Stimulated activated CD8-positive, alpha-beta memory T cell treated with anti-CD3 and anti-CD28 coated beads, Interleukin-15, amount 100 ng/mL, for 1 hour (primary cell): ENCODE measurements at places on chromosomes 2 and 18.

GRCh38 chr2:31980674-31981356, 30.0 kb downstream of the MEMO1 start:
- no peak for DNase-seq

DNA sequence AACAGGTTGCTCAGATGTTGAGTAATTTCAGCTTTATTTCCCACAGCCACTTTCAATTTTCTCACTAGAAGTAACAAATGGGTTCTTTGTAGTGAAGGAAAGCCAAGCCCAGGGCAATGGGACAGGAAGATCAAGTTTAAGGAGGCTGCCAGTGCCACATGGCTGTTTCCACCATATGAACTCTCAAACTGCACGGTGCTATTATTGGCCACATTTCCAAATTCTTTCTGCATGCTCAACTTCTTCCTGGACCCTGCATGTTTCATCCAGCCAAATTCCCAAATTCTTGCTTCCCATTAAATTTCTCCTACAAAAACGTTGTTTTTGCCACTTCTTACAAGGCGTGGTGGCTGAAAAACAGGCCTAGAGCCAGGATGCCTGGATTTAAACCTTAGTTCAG, 193.3 kb upstream of the SPHKAP start:
- DNase-seq: no peak

DNA sequence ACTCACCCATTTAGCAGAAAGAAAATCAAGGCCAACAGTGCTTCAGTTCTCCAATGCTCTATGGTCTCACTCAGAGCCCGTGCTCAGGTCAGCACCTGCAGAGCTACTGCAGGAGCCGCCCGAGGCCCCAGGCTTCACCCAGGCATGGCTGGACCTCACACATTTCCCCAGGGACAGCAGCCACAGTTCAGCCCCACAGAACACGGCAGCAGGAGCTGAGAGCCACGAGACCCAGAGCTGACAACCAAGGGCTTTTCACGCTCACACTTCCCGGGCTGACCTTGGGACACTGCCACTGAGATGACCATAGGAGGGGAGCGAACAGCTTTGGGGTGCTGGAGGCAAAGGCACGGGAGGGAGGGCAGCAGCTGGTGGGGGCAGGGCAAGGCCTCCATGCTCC, 4.2 kb downstream of the TMEM18 start:
- no peak for DNase-seq

GRCh38 chr2:157367704-157368103, 42.1 kb upstream of the ERMN start:
- no peak for DNase-seq

DNA sequence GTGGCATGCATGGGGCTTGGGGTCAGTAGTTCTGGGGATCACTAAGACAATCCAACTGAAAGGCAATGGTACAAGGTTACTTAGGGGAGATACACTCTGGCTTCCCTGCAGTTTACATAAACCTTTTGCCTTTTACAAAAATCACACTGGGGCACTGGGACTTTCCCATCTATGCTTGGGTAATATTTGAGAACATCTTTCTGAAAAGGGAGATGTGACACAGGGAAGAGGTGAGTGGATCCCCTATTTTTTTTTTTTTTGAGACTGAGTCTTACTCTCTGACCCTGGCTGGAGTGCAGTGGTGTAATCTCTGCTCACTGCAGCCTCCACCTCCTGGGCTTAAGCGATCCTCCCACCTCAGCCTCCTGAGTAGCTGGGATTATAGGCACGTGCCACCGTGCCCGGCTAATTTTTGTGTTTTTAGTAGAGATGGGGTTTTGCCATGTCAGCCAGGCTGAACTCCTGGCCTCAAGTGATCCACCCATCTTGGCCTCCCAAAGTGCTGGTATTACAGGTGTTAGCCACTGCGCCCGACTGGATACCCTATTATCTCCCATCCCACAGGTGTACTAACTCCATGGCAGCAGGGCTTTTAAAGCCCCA, 82.8 kb upstream of the DNMT3A start:
- no peak for DNase-seq

DNA sequence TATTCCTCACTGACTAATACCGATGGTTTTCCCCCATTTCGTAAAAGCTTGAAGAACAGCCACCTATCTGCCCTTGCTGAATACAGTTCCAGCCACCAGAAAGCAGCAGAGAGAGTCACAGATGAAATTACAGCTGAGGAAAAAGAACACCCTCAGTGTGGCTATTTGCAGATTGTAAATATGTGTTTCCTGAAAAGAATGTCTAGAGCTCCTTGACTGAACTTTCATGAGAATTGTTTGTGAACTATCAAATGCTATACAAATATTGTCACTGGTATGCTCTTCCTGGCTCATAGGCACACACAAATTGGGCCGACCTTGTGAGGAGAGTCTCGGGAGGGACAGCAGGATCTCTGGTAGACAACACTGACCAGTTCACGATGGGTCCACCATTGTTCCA, 58.1 kb upstream of the TTC39C start:
- no peak for DNase-seq
